SK-N-SH (cell line): ENCODE measurements at places on chromosomes 2 and 18. TPM values are rescaled to one million over a fixed set of nuclear protein-coding genes. Genes with fewer than 3 reads are reported as not detected.
A peak's percentile ranks its signal among the peaks of the same experiment; 100 is the strongest.

DNA sequence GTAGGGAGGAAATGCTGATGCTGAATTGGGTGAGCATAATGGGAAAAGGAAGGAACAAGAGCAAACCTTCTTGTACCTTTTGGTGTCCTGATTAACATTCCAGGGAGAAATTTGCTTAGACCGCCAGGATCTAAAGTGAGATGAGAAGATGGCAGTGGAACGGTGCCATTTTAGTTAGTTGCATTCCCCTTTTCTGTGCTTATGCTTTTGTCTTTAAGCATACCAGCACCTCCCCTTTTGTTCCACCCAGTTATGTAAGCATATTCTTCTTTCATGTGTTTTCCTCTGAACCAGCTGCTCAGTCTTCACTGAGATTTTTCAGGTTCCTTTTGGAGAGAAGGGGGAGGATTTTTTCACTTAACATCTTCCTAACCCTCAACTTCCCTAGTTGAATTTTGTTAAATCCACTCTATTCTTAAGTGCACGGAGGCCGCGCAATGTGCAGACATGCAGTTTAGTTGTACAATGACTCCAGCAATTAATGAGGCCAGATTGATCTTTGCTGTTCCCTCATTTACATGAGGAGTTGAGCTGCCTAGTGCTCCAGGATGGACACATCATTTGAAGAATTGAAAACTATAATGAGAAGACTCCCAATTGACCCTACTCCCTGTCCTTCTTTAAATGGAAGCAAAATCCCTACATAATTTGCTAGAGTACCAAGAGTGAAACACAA, 73.9 kb downstream of the MAP4K4 start:
- DNase-seq: no peak

GRCh38 chr2:173354073-173354581, 545 bp upstream of the CDCA7 start:
- DNase-seq: peak; percentile 80

DNA sequence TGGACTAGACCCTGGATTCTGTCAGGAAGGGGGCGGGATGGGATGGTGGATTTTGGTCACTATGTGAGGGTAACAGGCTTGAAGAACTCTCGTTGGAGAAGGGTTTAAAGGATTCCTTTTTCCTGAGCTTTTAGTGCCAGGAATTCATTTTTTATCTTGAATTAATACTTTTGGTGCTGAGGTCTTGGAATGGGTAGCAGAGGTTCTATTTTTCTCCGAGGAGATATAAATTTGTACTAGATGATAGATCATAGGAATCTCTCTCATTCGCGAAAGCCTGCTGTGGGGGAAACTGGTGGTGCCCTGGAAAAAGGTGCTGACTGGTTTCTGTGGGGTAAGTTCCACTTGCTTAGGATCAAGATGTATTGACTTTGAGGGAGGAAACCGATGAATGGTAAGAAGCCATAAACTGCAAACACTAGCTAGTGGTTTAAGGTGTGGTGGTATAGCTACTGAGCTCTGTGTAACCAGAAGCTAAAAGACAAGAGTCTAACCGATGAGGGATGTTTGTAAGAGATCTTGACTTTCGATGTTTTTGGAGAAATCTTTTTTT, 706 bp downstream of the AGPS start:
- peak; percentile 25 for DNase-seq

DNA sequence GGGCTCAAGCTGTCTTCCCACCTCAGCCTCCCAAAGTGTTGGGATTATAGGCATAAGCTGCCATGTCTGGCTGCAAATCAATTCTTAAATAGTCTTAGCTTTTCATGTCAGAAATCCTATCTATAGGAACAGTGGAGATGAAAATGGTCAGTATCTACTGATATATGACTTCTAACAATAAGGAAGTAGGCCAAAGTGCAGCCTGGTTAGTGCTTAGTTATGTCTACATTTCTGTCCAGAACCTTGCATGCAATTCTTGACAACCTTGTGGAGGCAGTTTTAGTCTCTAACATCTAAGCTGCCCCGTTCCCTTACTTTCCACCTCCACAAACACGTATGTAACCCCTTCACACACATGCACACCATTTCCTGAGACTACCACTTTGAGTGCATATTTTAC, 169.2 kb upstream of the SPATS2L start:
- DNase-seq: no peak

IL36G gene
- polyA plus RNA-seq: not detected in 2 replicates

- no peak for DNase-seq
Measured at GRCh38 chr2:166092889-166093288, 34.9 kb downstream of the SCN1A start.

GRCh38 chr2:161207941-161208340, 47.7 kb downstream of the TANK start:
- no peak for DNase-seq
